ENCODE measurements at places on chromosomes 1 and 21. TPM values are rescaled to one million over a fixed set of nuclear protein-coding genes. Genes with fewer than 3 reads are reported as not detected.

The TDRD10 gene
- not detected for total RNA-seq

The GBP7 gene
- 0.63 TPM for total RNA-seq

The CELSR2 gene
- total RNA-seq, result 3.7 TPM

The IFI6 gene
- total RNA-seq, result 114 TPM

The CALML6 gene
- total RNA-seq, result not detected

The FCRL6 gene
- total RNA-seq, result not detected

The AMY1A gene
- total RNA-seq, result not detected

The PCNX2 gene
- total RNA-seq, result 11.0 TPM

The CSMD2 gene
- 0.37 TPM for total RNA-seq

The FCGR1A gene
- total RNA-seq, result 0.07 TPM

The CYP2J2 gene
- 9.4 TPM for total RNA-seq

The SERINC2 gene
- total RNA-seq, result 70.2 TPM

The ATP6V1G3 gene
- total RNA-seq, result not detected

The S100A7 gene
- not detected for total RNA-seq

The CFHR5 gene
- 0.77 TPM for total RNA-seq

The XKR8 gene
- 17.9 TPM for total RNA-seq

The NUP210L gene
- total RNA-seq, result 0.04 TPM

The UQCRH gene
- total RNA-seq, result 429 TPM

The OR2T11 gene
- total RNA-seq, result not detected

The USH2A gene
- 0.20 TPM for total RNA-seq

The WDTC1 gene
- total RNA-seq, result 15.3 TPM

The CR2 gene
- 0.17 TPM for total RNA-seq

The ELAVL4 gene
- total RNA-seq, result 0.07 TPM

The FALEC gene
- not detected for total RNA-seq

The AKR7A3 gene
- total RNA-seq, result 1.2 TPM

The HES3 gene
- total RNA-seq, result not detected

The ASB17 gene
- not detected for total RNA-seq

The CHRNB2 gene
- total RNA-seq, result 0.70 TPM

The OR6N1 gene
- not detected for total RNA-seq

The CCDC17 gene
- 1.3 TPM for total RNA-seq

The KDF1 gene
- 18.1 TPM for total RNA-seq

The F13B gene
- 11.3 TPM for total RNA-seq

The FAM131C gene
- total RNA-seq, result 3.5 TPM

The BACH1 gene
- total RNA-seq, result 79.8 TPM

The APP gene
- total RNA-seq, result 316 TPM

The ACTA1 gene
- 0.33 TPM for total RNA-seq

The LGR6 gene
- total RNA-seq, result 0.32 TPM

The GJA4 gene
- 3.8 TPM for total RNA-seq

All from hepatocyte (in vitro differentiated cells).